ENCODE measurements at places on chromosomes 11 and 22.

DNA sequence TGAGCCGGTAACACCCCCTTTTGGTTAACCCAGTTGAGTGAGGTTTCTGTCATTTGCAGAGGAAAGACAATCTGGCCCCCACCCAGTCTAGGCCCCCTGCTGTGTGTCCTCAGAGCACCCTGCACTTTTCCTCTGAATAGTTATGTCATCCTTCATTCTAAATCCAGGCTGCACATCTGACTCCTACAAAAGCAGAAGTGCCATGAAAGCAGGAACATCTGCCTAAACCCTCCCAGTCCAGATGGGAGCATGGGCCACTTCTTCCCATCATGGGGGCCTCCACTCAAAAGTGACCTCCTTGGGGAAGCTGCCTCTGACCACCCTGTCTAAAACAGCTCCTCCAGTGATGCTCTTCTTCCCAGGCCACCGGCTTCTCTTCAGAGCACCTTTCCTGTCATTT is 53.7 kb upstream of the HMGXB4 start:
- no peak for DNase-seq

DNA sequence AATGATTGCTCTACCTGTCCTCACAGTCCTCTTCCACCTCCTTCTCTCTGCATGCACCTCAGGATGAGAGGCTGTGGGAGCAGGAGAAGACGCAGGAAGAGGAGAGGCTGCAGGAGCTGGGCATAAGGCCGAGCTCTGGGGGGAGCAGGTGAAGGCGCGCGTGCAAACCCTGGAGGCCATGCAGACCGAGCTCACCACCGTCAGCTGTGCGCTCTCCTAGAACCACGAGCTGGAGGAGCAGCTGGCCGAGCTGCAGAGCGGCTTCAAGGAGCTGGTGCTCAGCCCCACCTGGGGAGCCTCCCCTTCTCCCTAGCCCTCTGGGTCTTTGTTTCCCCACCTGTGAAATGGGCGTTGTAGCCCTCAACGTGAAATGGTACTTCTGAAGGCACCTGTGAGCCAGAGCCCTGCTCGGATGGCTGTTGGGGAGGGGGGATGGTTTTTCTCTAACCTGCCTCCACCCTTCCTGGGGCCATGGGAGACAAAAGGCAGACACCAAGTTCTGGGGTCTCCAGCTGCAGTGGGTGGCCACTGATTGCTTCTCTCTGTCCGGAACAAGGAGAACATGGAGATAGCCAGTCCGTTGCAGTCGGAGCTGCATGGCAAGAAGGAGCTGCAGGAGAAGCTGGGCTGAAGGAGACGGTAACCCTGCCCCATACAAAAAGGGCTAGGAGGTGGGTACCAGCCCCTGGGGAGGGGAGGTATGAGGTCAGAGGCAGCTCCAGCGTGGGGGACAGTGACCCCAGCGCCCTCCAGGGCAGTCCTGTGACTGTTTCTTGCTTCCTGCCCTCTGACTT is 65.2 kb upstream of the A4GALT start:
- DNase-seq, result no peak

- DNase-seq, result no peak
Observed at GRCh38 chr11:92226331-92227229, 2.0 kb downstream of the FAT3 start.

GRCh38 chr11:27718346-27718862 is 18.1 kb upstream of the BDNF start:
- peak; percentile 63 for DNase-seq

GRCh38 chr11:92886243-92886905 is 83.1 kb upstream of the MTNR1B start:
- peak; percentile 56 for DNase-seq

- no peak for DNase-seq
Observed at GRCh38 chr11:123166071-123166559, 28.9 kb downstream of the CLMP start.

- DNase-seq, result no peak
Observed at GRCh38 chr22:30600921-30601320, 6.1 kb upstream of the TCN2 start.

DNA sequence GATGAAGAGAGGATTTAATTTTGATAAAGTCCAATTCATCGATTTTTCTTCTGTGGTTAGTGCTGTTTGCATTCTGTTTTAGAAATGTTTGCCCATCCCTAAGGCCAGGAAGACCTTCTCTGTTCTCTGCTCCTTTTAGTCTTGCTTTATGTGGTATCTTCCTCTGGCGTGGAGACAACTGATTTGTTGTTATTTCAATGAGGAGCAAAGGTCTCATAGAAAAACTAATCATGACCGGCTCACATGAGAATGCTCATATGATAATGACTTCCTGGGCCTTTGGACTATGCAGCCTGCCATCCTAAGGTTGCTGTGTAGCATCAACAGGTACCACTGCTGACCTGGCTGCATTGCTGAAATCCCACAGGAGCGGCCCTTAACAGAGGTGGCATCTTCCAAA is 19.8 kb downstream of the SCGB1A1 start:
- no peak for DNase-seq

DNA sequence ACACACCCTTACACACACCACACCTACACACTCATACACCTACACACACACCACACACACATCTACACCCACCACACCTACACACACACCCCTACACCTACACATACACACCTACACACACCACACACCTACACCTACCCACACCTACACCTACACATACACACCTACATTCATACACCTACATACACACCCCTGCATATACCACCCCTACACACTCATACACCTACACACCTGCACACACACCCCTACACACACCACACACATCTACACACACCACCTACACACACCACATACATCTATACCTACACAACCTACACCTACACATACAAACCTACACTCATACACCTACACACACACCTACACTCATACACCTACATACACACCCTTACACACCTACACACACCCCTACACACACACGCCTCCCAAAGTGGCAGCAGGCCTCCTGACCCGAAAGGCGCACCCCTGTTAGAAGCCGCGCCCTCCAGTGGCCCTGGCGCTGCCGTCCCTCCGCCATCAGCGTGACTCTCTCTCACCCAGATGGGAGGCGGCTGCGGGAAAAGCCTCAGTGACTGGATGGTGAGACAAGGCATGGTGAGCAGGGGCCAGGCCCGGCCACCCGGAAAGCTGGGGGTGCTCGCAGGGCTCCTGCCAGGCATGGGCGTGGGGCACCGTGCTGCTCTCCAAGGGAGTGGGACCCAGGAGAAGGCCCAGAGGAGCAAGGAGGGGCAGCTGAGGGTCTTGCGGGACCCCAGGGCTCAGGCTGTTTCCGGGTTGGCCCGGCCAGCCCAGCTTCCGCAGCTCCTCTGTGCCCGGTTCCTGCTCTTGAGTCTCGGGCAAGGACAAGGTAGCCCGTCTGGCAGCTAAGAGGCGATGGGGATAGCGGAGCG is 37.0 kb upstream of the HMOX1 start:
- no peak for DNase-seq

- DNase-seq, result no peak
Observed at GRCh38 chr22:38748487-38749136, 7.2 kb downstream of the SUN2 start.

- no peak for DNase-seq
Observed at GRCh38 chr22:46117206-46118199, 32.8 kb upstream of the PPARA start.

DNA sequence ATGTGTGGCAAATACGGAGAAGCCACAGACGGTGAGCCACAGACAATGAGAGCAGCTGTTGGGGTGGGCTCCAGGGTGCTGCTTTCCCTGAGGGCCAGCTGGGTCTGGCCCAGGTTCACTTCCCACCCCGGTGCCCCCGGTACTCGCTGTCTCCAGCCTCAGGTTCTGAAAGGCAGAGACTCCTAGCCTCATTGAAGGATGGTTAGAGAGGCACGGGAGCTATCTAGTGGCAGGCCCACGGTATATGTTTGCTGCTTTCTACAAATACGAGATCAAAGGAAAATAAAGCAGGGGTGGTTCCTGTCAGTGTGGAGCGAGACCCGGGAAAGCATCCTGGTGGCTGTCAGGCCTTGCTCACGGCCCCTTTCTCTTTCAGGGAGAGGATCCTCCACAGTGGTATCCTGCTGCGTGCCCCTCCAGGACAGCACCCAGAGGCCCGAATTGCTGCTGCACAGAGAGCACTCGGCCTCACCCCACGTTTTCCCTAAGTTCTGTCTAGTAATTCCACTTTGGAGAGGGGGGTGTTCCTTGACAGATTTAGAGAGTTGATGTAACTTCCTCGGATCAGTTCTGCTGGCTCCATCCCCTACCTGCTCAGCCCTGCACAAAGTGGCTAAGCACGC is 3.0 kb downstream of the TMEM80 start:
- DNase-seq, result no peak

DNA sequence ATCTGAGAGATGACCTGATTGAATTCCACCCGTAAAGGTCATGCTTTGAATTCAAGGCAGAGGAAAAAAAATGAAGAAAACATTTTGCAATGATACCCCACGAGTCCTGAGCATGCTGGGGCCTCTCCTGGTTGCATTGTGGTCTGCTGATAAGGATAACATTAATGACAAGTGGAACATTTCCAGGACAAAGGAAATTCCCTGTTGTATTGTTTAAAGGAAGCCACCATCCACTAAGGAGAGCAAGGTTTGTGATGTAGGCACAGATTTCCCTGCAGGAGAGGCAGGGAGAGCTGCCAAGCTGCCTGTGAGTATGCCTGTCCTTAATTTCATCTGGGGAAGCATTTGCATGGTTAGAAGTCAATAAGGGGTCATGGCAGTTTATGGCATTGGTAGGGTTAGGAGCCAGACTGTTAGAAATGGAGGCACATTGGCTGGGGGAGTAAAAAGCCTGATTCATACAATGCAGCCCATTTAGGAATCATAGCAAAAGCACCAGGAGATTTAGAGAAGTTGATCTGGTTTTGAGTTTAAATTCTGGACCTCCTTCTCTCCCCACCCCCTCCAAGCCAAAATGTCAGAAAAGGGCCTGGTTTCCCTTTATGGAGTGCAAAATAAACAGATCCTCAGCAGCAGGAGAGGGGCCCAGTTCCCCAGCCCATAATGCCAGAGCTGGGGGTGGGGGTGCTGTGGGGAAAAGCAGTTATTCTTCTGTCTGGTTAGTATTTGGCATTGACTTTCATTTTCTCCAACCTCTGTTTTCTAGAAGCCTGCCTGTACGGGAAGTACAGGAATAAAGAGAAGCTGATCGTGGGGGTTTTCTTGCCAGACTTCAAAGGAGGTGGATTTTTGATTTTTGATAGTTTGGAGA is 22.1 kb downstream of the FLI1 start:
- no peak for DNase-seq

GRCh38 chr11:1908618-1909017 is 10.9 kb upstream of the TNNT3 start:
- no peak for DNase-seq

DNA sequence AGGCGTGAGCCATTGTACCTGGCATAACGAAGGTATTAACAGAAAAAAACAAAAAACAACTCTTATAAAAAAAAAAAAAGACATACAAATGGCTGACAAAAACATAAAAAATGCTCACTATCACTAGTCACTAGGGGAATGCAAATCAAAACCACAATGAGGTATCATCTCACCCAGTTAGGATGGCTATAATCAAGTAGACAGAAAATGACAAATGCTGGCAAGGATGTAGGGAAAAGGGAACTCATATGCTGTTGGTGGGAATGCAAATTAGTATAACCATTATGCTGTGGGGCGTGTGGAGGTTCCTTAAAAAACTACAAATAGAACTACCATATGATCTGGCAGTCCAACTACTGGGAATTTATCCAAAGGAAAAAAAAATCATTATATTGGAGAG is 17.0 kb downstream of the THY1 start:
- DNase-seq, result no peak

- DNase-seq, result no peak
Observed at GRCh38 chr11:119618208-119618909, 110.6 kb downstream of the NECTIN1 start.

Data from 8988T (cell line).